ENCODE measurements at places on chromosomes 11 and 22.
A peak's percentile ranks its signal among the peaks of the same experiment; 100 is the strongest.

DNA sequence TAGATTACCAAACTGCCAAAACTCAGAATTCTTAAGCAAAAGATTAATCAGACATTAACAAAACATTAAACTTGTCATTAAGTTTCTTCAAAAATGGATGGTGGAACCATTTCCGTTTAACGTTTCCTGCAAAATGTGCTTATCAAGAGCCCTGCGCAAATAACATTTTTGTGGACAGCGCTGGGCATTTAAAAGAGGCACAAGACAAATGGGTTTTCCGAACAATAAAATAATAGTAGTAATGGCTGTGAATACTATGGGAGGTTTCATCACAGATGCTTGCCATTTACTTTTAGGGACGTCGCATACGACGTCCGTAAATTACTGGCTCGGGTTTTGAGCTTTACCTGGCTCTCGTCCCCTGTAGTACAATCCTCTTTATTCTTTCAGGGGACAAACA lies 1.1 kb downstream of the NPAT start:
- no peak for DNase-seq

DNA sequence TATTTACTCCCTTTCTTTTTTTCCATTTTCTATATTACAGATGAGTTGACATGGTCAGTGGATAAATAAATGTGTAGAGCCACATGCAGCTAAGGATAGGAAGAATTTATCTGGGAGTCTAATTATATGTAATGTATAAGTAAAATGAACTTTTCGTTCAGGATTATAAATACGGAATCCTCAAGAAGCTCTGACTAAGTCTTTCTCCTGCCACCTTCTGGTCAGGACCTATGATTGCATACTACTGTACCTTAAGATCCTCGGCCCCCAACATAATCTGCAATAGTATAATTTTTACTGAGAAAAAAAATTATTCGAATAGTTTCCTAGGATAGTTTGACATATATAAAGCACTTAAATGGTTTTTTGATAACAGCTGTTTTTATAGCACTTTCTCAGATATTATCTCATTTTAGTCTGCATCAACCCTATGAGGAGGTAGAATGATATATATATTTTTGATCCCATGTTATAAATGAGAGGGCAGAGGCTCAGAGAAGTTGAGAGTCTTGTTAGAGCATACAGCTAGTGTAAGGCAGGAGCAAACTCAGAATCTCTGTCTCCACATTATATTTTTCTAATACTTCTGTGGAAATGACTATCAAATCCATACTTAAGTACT lies 36.1 kb downstream of the CCDC90B start:
- peak; percentile 19 for DNase-seq

DNA sequence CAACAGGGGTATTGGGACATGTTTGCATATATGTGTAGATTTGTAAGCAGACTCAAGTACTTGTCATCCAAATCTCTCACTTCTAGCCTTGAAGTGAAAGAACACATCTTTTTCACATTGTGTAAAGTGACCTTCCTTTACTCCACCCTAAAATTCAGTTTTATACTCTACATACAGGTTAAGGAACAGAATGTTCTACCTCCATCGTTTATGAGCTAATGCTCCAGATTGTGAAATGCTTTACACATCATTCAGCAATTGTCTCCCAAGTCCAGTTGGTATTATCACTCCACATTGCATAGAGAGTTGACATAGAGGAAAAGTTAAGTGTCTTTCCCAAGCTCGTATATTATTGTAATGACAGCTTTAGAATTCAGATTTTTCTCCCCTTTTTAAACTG lies 46.1 kb upstream of the BLID start:
- DNase-seq: no peak

DNA sequence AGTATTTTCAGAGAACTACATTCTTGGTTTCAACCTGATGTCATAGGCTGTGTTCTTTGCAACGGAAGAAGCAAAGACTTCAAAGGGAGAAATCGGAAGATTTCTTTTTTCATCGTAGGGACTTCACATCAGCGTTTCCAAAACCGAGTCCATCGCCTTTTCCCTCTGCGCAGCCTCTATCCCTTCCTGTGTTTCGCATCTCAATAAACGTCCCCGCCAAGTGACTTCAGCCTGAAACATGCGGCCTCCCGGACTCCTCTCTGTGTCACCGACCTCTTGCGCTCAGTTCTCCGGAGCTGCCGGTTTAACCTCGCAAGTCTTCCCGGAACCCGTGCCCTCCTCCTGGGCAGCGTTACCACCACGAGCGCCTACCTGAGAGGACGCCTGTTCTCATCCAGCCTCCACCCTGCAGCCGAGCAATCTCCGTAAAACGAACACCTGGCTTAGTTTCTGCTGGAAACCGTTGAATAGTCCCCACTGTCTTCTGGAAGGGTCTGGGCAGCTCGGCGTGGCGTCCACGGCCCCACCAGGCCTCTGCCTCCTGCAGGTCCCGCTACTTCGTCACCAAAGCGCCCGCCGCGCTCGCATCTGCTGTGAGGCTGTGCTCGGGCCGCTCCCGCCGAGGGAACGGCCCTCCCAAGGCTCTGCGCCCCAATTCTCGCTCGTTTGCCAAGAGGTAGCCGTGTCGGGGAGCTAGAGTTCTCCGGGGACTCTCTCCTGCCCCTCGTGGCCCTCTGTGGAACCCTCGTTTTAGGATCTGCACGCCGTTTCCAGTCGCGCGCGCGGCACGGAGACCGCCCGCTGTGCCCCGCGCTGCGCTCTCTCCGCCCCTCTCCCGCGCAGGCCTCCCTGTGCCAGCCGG lies at the start of gene GLB1L3:
GLB1L3 (plus strand) TSS at position 846 of the 862 bp plus-strand sequence. CDS start 362 bp downstream, outside the sequence.
- DNase-seq: peak; percentile 68

- DNase-seq: no peak
These were observed 65.8 kb upstream of the CECR2 start for GRCh38 chr22:17303441-17303839.
